ENCODE measurements at places on chromosomes 1 and 21.

GRCh38 chr1:145747398-145748247 lies 28.3 kb downstream of the CD160 start:
- DNase-seq, result no peak

DNA sequence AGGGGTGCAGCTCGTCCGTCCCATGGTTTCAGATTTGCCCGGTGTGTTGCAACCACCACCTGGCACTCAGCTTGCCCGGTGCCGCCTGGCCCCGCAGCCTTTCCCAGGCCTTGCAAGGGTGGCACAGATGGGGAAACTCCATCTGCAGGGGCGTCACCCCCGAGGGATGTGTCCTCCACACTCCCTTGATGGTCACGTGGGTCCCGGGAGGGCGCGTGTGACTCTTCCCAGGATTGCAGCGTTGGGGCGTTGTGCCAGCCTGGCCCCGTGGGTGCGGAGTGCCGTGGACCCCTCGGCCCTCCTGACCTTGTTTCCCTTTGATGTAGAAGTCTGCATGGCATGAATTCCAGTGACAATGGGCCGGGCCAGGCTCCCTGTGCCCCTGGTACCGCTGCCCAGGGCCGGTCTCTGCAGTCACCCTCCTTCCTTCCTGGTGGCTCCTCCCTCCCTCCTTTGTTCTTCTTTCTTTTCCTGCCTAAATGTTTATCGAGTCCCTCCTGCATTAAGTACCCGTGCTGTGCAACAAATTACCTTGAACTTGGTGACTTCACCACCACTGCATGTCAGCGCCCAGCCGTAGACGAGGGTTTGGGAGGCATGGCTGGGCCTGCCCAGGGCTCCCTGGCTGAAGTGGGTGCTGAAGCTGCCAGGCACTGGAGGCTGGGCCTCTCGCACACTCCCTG lies 22.9 kb downstream of the RRP1 start:
- no peak for DNase-seq

DNA sequence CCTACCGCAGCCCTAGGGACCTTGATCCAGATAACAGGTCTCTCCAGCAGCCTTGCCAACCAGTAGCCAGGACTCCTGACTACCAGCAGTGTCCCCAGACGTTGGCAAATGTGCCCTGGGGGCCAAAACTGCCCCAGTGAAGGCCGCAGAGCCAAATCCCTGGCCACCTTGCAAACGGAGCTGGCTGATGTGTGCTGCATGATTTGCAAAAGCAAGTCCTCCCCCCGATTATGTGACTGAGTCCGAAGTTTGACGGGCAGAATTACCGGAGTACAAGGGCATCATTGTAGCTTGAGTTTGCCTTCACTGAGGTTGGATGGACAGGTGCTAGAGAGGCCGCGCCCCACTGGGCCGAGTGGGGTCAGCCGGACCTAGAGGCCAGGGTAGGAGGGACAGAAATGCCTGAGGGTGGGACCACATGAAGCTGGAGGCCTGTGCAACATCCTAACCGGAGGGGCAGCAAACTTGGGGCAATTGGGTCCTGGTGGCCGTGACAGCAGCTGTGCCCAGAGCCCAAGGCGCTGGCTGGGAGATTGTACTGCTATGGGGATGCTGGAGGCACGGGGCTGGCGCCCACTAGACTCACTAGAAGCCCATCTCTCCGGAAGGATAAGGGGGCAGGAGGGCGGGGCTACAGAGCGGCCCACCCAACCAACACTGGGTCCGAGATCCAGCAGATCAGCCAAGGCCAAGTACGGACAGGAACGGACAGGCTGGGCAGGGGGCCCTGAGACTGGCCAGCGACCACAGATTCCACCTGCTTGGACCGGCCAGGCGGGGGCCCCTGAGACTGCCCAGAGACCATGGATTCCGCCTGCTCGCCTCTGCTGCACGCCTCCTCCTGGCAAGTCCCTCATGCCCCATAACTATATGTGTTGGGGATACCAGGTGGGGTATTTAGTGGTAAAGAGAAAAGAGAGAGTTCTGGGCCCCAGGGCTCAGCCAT lies 2.8 kb downstream of the ARHGEF16 start:
- DNase-seq, result no peak

DNA sequence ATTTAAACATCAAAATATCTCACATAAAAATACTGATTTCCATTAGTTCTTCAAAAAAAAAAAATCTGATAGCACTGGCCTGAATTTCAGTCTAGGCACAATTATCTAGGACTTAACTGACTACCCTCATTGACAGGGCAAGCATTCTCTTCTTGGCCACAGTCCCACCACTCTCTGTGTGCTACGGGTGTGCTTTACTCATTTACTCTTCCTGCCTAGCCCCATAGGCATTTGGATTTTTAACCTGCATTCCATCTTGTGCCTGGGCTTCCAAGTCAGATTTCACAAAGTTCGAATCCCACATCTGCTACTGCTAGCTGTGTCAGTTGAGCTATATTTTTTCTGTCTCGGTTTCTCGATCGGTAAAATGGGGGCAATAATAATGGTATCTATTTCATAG lies 38.0 kb downstream of the PTPN14 start:
- no peak for DNase-seq

GRCh38 chr1:55446351-55446750 lies 231.2 kb upstream of the USP24 start:
- DNase-seq, result no peak

- DNase-seq, result peak; percentile 94
These were observed 27.2 kb downstream of the HSPG2 start for GRCh38 chr1:21909787-21910503.

DNA sequence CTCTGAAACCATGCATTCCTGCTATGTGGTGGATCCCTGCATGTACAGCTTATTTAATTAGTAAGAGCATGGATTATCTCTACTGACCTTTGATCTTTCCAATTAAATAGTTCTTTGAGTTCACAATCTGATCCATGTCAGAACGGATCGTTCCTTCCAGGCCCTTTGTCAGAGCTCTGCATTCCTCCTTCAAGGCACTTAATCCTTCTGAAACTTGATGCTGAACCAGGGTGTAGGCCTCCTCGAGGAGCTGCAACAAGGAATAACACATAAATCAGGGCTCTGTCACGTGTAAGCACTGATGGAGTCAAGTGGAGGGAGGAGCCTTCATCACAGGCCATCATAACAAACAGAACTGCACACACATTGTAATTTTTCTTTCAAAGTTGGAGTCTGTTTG lies 68.4 kb upstream of the EDEM3 start:
- DNase-seq, result no peak

DNA sequence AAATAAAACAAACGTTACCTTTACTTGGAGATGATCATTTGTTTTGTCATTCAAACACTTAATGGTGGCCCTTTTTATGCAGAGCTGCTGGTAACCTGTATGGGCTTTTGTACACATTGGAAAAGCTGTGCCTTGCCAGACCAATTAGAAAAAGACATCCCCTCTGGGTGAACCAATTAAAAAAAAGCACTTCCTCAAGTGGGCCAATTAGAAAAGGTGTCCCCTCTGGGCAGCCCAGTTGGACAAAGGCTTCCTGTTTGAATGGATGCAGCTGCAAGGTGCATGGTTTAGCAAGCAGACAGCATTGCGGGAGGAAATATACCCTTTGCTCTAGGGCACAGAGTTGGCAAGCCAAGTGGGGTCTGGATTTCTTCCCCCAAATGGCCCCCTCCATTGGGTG lies 21.6 kb downstream of the HUNK start:
- DNase-seq, result no peak

DNA sequence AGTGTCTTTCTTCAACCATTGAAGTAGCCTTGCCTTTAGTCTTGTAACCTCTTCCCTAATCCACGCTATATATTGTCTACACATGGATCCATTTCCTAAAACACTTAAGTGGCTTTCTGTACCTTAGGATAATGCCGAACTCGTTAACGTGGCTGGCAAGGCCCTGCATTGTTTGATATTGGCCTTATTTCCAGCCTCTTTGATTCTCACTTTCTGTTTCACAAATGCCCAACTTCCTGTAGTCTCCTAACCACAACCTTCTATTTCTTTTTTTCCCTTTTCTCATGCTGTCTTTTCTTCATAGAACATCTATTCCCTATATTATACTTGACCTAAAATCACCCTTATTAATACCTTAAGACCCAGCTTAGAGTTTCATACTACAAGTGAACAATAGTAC lies 536.0 kb downstream of the LMO4 start:
- no peak for DNase-seq

DNA sequence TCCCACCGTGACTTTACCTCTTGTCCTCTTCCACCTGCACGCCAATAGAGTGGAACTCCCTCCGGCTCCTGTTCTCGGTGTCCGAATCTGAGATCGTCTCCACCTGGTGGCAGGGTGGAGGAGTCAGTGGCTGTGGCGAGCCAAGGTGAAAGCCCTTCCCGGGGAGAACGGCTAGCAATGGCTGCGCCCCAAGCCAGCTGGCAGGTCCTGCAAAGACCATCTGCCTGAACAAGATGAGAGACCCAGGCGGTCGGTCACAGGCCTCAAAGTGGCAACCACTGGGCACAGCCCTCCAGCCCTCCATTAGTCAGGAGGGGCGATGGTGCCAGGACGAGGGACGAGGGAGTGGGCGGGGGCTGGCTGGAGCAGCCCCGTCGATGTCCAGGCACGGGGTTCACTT lies 25.4 kb upstream of the SMIM12 start:
- peak; percentile 54 for DNase-seq

- no peak for DNase-seq
These were observed 44.0 kb downstream of the JAK1 start for GRCh38 chr1:64922336-64922735.

GRCh38 chr1:196075621-196076020 lies 532.6 kb downstream of the KCNT2 start:
- no peak for DNase-seq

DNA sequence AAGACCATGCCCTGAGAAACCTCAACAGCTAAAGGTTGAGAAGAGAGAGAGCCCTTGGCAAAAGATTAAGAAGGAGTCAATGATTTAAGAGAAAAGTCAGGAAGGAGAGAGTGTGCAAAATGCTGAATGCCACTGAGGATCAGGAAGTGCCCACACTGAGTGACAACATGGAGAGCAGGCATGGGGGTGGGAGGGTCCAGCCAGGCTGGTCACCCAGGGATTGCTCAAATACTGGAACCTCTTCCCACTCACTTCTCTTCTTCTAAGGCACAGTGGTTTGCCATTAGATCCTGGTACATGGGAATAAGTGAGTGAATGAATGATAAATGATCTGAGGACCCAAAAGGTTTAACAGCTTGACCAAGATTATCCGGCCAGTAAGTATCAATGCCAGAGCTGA lies 11.1 kb downstream of the PRR9 start:
- no peak for DNase-seq

DNA sequence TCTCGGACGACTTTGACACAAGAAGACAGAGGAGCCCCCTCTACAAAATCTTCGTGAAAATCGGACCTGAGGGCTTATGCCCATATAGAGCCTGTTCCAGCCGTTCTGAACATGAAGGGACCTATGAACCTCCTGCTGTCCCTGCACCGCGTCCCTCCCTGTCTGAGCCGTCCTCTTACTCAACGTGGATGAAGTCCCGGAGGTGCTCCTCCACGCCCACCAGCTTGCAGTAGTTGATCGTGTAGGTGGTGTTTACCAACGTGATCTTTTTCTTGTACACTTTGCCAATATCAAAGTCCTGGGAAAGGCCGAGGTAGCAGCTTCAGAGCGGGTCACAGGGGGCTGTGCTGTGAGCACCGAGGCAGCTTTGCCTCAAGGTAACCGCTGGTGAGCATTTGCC lies 40.0 kb downstream of the CFAP74 start:
- no peak for DNase-seq

GRCh38 chr1:212110617-212111016 lies 75.1 kb downstream of the DTL start:
- DNase-seq, result no peak

Measured in tibial artery (tissue), 4 donors.